ENCODE measurements at places on chromosomes 1 and 21.

GRCh38 chr1:39301606-39302005 lies 97.1 kb downstream of the MACF1 start:
- no peak for DNase-seq

DNA sequence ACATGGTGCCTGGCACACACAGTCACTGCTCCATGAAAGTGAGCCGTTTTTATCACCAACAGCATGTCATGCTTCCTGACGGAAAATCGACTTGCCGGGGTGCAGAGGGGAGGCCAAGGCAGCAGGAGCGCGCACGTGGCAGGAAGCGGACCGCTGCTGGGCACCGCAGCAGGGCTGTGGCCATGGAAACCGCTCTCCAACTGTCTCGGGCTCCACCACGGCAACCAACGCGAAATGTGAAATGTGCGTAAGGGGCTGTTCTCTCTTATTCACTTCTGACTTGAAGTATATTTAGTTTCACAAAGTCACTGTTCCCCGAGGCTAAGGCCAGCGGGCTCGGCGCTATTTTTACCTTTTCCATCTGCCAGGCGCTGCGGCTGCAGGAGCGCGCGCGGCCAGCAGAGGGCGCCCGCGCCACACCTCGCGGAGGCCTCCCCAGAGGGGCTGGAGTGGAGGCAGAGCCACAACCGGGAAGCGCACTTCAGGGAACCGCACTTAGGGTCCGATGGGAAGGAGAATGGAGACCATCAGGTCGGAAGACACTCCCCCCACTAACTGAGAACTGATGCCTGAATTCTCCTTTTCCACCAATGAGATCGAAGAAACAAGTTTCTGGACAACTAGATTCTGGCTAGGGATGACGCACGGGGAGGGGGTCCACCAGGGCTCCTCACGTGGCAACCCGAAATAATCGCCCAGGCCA lies 19.7 kb downstream of the RCC2 start:
- peak; percentile 65 for DNase-seq

- no peak for DNase-seq
These were observed 26.4 kb downstream of the RRAGC start for GRCh38 chr1:38833146-38833545.

DNA sequence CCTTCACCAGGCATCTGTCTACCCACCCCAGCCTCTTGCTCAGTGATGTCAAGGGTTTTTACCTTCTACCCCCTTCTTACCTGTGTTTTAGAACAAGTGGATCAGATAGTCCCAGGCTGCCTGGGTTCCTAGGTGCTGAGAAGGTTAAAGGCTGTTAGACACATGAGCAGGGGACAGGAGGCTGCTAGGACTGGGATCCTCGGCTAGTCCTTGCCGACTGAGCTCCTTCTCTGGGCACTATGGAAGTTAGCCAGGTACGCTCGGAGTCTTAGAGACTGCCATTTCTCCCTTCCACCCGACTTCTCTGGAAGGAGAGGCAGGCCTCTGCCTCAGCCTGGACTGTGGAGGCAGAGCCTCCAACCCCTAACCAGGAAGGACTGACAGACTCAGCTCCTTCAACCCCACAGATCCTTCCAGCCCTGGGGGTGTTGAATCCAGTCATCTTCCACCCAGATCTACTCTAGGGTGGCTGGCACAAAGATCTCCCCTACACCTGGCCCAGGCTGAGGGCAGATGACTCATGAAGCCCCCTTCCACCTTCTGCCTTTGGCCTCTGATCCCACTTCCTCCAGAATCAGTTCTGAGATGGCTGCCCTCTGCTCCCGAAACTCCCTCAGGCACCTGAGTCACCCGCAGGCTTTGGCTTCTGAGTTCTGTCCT lies at the start of gene DYNLT4:
TSS of gene DYNLT4 (minus strand) at position 648 of the 660 bp plus-strand sequence. CDS start 683 bp downstream, outside the sequence.
- no peak for DNase-seq

DNA sequence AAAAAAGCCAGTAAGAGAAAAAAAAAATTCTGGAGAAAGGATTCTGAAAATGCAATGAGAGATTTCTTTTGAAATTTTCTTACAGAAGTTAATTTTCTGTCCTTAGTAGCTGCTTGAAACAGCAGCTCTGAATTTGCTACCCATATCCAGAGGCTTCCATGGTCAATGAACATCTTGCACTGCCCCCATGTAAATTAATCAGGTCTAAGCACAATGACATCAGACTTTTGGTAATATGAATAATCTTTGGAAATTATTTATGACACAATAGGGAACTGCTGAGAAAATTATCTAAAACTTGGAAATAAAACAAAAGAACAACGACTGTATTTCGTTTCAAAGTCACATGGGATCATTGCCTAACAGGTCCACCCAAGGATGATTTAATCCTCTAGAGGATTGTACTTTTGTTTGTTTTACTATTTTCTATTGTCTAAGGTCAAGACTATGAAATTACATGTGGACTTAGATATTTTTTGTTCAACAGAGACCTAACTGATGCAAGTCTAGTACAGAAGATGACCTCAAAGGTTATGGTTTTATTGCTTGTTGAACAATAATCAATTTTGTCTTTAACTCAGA lies 312.1 kb downstream of the BACH1 start:
- DNase-seq = no peak

DNA sequence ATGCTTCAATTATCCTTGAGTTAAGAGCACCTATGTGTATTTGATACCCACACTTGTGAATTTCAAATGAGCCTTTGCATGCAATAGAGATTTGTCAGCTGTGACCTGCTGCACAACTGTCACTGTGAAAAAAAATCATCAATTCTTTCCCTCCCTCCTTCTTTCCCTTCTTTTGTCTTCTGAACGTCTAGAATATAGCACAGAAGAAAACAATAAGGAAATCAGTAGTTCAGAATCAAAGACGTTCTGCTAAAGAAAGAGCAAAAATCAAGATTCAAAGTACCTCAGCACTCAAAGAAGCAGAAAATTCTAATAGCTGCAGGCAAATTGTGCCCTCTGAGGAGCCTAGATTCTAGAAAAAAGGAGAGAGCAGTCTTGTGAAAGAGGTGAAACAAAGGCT lies 1.7 kb upstream of the FMN2 start:
- DNase-seq = no peak

DNA sequence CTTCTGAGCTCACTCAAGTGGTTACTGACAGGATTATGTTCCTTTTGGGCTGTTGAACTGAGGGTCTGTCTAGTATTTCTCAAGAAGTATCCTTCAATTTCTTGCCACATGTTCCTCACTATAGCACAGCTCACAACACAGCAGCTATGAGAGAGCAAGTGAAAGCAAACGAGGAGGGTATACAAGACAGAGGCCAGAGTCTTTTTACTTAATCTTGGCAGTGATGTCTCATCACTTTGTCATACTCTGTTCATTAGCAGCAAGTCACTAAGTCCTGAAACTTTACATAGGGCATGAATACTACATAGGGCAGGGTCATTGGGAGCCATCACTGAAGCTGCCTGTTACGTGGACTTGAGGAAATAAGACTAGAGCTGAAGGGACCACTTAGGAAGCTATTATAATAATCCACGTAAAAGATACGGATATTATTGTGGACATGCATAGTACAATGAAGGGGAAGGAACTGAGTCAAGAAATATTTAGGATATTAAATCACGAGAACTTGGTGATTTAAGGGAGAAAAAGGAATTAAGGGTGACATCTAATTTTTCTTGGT lies 63.7 kb downstream of the SLC30A7 start:
- no peak for DNase-seq

- DNase-seq = no peak
These were observed 11.8 kb downstream of the MT1HL1 start for GRCh38 chr1:236992449-236992848.

- DNase-seq = no peak
These were observed 210.9 kb downstream of the LTN1 start for GRCh38 chr21:28781602-28782276.

GRCh38 chr21:9735421-9735961 lies 785.9 kb upstream of the TPTE start:
- no peak for DNase-seq

DNA sequence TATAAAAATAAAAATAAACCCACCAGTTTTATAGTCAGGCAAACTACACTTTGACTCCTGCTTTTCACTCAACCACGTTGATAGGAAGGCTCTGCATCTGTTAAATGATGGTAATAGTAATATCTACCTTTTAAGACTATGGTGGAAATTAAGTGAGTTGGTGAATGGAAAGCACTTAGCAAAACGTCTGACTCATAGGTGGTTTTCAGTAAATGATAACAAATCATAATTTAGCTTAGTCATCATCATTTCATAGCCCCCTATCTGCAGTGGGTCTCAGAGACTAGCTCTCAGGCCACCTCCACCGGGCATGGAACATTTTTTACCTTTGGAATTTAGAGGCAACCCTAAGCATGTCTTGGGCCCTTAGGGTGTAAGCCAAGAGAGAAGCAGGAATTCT lies 160.0 kb downstream of the PDE4B start:
- no peak for DNase-seq

- no peak for DNase-seq
These were observed 54.2 kb downstream of the ERI3 start for GRCh38 chr1:44300852-44301251.

DNA sequence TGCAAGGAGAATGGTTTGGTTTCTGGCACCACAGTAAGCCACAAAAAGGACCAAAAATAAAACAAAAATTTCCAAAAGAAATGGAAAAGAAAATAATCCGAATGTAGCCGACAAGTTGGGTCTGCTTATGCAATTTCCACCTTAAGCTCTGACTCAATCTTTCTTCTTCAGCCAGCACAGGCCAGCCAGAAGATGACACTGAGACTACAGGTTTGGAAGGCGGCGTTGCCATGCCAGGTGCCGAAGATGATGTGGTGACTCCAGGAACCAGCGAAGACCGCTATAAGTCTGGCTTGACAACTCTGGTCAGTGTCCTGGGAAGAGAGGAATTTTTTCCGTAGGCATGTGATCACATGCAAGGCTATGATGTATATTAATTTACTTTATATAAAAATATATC lies 23.4 kb downstream of the PDPN start:
- DNase-seq = no peak

- DNase-seq = no peak
These were observed 15.7 kb downstream of the DIP2A start for GRCh38 chr21:46474382-46474781.

All from D721Med (cell line).